NAMALWA (cell line): ENCODE measurements at places on chromosomes 4 and X.

DNA sequence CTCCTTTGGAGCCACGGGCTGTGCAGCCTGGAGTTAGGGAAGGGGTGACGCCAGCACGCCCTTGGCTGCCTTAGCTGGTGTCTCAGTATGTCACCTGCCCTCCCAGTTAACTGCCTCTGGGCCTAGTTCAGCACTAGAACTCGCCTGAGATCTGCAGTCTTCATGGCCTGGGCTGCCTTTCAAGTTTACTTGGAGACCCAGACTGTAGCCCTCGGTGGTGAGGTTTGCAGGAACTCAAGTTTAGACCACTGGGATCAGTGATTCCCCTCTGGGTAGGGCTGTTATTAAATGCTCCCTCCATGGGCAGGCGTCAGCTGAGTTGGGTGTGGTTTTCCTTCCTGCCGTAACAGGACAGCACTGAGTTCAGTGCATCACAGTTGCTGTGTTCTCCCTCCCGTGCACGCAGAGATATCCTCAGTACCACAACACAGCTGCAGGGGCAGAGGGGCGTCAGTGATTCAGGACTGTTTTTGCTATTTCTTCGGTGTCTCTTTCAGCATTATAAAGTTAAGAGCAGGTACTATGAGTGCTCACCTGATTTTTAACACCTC is 30.5 kb downstream of the PLAC8 start:
- DNase-seq = peak; percentile 42

- DNase-seq = no peak
These were observed 32.9 kb downstream of the HOPX start for GRCh38 chr4:56648021-56648823.

DNA sequence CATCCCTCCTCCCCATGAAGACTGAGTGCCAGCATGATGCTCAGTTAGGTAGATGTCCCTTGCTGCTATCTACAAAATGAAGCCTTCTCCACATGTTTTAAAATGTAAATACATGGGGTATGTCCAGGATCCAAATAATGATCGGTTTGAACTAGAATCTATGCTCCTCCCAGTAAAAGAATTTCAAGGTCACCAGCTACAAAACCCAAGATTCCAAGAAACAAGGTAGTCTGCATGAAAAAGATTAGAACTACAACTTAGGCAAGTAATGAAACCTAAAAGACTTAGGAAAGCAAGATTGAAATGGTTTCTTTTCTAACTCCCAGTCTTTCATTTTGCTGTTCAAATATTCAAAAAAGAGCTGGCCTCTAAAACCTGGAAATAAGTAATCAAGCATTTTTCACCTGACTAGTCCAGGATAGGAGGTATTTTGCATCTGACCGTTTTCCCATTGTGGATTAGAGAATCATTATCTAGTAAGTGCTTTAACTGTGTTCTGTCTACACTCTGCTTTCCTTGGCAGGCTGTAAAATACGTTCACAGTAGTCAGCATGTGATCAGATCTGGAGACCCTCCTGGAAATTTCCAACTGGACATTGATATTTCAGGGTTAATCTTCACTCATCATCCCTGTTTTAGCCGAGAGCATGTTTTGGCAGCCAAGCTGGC is 57.4 kb downstream of the CC2D2A start:
- no peak for DNase-seq

- DNase-seq = peak; percentile 80
These were observed 46.7 kb downstream of the C4orf46 start for GRCh38 chr4:158624889-158625478.

DNA sequence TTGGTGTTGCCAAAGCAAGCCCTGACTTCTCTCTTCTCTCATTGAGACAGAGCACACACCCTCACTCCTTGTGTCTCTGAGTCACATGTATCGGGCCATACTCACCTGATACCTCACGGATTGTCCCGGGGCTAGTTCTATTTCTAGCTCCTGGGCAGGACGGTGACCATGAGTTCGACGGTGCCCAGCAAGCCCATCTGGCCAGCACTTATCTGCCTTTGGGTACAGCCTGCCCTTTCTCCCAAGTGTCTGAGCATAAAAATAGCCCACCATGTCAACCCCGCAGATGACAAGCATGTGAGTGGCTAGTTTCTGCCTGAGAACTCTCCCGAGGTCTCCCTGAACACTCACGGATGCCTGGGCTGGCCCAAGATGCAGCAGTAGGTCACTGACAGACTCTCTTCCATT is 158.5 kb downstream of the DHRSX start:
- no peak for DNase-seq

DNA sequence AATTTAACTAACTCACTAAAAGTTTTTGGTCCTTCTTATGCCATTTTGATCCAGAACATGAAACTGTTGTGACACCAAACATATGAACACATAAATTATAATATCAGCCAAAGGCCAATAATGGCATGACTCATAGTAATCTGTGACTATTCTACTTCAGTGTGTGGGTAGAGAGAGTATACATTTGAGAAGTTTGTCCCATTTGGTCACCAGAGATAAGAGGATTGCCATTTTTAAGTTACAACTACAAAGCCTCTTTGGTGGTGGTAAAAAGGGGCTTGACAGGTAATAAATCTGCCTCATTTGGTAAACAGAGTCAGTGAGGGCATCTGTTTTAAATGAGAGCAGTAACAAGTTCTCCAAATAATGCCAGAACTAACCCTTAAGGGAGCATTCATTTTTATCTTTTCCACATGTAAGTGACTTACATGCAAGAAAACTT is 117.9 kb downstream of the TBC1D19 start:
- DNase-seq = no peak

DNA sequence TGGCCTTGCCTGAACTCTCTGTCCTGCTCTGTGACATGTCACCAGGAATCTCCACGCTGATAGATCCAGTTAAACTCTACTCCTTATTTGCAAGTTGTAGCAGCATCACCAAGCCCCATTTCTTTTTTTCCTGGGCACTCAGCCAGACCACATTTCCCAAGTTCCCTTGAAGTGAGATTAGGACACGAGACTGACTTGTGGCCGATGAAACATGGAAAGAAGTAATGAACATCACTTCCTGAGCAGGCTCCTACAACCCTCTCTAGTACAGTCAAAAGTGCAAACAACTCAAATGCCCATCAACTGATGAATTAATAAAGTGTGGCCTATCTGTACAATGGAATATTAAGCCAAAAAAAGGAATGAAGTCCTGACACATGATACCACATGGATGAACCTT is 74.6 kb downstream of the MAP3K15 start:
- no peak for DNase-seq
